Sigmoid colon (tissue), 7 donors: ENCODE measurements at places on chromosomes 1 and 21. TPM values are rescaled to one million over a fixed set of nuclear protein-coding genes. Genes with fewer than 3 reads are reported as not detected.

GRCh38 chr1:199780948-199781670 is 246.4 kb upstream of the NR5A2 start:
- DNase-seq, result no peak

- no peak for DNase-seq
Observed at GRCh38 chr1:239718571-239718970, 332.2 kb downstream of the CHRM3 start.

- DNase-seq, result no peak
Observed at GRCh38 chr1:26998429-26999300, 5.2 kb downstream of the TRNP1 start.

GRCh38 chr1:40825996-40826395 is 36.2 kb downstream of the CITED4 start:
- no peak for DNase-seq

DNA sequence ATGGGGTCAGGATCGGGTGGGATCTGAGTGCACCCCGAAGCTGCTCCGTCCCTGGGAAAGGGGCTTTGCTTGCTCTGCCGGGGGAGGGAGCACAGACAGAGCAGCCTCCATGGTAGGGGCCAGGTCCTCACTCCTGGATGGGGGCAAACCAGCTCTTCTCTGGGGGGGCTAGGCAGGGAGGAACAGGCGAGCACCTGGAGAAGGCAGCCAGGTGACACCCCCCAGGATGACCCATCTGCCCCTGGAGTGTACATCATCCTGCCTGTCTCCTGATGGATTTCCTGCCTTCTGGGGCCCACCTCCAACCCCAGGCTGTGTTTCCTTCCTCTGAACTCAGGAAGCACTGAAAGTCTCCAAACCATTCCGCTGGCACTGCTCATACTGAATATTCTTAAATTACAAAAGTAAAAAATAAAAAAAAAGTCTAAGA is 248.0 kb downstream of the RHOU start:
- no peak for DNase-seq

Gene CELSR2
- total RNA-seq, result 4.6 TPM

GRCh38 chr21:27339902-27340301 is 373.0 kb upstream of the ADAMTS5 start:
- DNase-seq, result no peak

DNA sequence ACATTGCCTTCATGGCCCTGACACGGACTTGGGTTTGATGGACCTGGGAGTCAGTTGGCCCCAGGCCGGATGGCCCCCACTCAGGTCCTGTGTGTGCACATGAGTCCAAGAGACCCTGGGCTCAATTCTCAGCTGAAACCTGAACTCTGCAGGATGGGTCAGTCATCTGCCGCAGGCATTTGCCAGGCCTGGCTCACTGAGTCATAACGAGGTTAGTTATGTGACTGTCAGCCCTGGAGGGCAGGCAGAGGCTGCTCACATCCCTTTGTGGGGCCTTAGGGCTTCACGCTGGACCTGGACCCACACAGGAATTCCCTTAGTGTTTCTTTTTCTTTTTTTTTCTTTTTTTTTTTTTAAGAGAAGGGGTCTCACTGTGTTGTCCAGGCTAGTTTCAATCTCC is 46.5 kb downstream of the PSMG1 start:
- no peak for DNase-seq

Gene PRELP
- total RNA-seq, result 67.4 TPM
